ENCODE measurements at places on chromosomes 2 and 18.

GRCh38 chr2:182664212-182664611 is 51.8 kb upstream of the DNAJC10 start:
- no peak for DNase-seq

DNA sequence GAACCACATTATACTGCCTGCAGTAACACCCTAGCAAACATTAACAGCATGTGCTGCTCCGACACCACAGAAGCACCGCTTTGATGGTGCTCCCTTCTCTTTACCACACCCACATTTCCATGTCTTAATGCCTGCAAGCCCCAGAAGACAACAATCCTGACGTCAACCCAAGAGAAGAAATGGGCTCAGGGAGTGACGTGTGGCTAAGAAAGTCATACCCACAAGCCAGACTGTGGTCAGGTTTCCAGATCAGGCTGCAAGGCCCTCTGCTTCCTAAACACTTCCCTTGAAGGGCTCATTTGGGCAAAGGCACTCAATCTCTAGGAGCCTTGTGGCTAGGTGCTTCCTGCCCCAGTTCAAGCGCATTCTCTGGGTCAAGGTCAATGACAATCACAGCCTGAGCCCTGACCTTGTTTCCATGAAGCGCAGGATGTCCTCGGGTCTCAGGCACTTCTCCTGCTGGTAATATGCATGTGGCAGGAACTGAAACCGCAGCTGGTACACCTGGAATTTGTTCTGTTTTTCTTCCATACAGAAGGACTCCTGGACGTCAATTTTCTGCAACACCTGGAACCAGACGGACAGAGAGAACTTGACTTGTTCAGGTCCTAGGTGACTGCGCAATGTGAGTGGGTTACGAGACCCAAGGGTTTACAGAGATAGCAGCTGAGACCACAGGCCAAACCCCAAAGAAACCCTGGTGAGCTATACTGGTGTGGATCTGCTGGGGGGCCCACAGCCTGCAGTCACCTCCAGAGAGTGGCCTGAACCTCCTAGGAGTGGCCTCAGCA is 67.2 kb downstream of the POLR1A start:
- DNase-seq: no peak

DNA sequence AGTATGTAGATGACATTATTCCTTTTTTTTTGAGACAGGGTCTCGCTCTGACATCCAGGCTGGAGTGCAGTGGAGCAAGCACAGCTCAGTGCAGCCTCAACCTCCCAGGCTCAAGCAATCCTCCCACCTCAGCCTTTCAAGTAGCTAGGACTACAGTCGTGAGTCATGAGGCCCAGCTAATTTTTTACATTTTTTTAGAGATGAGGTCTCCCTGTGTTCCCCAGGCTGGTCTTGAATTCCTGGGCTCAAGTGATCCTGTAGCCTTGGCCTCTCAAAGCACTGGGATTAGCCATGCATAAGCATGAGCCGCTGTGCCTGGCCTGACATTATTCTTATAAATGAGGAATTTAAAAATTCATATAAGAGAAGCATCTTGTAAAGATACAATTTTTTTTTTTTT is 86.9 kb downstream of the FAM117B start:
- no peak for DNase-seq

DNA sequence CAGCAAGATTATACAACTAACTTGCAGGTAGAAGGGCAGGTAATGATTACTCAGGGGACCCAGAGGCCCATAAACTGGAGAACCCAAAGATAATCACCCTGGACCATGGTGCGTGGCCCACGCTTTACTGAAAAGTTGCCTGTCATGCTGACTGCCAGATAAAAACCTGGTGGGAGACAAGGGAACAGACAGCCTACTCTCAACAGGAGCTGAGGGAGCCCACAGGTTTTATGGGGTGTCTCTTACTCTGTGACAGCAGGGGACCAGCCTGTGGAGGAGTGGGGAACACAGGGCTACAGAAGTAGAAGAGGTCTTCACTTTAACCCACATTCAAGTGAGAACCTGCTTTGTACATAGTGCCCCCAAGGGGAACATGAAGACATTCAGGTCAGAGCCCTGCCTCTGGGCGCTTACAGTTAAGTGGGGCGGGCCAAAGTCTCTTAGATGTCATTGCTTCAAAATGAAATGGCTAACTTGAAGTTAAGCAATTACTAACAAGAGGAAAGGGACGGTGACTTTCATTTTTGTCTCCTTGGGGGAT is 60.4 kb downstream of the DHRS9 start:
- no peak for DNase-seq

DNA sequence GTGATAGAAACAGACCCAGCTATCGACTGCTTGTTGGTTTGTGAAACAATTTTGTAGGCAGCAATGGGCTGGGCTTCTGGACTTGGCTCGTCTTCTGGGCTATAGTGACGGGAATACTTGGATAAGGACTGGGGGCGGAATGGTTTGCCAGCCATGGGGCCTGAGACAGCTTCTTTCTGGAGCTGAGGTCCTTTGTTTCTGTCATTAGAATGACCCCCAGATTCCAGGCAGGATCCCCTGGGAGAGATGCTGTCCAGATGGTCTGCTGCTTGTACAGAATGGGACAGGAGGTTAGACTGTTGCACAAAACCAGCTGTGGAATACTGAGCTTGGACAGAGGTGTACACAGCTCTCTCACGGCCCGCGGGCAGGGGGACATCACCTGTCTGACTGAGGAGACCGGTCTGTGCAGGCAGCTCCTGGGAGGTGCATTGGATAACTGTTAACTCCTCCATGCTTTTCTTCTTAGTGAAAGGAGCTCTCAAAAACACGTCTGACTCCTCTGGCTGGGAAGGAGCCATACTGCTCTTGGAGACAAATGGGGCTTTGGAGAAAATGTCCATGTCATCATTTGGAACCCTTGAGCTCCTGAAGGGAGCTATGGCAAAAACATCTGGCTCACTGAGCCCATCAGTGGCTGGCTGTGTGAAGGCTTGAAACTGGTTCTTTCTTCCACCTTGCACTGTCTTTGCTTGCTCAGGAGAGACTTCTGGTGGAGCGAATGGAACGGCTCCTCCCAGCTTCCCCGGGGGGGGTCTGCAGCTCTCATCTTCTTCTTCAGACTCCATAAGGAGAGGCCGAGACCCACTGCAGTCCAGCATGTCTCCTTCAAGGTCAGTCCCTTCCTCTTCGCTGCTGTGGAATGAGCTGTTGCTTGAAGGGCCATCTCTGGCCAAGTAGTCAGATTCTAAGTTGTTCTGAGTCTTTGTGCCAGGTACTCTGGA is 28.6 kb upstream of the NFU1 start:
- no peak for DNase-seq
